ENCODE measurements at places on chromosomes 6 and 20.

- no peak for DNase-seq
These were observed 997.0 kb downstream of the GRIK2 start for GRCh38 chr6:102390541-102390940.

DNA sequence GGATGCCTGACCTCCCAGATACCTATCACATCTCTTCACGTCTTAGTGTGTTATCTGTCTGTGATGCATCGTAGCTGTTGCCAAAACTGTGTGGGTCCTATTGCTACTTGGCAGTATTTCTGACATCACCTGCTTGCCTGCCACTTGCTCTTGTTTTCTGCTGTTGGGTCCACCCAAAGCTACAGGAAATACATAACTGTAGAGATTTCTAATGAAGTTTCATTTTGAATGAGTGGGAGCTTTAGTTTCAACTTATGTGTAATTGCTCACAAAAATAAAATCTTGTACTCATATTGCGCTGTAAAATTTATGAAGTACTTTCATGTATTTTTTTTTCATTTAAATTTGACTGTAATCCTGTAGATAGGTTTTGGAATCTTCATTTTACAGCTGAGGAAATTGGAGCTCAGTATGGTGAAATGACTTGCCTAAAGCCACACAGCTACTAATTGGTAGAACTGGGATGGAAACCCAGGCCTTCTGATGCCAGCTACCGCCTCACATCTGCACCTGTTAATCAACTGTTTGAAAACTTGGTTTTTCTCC is 113.6 kb upstream of the MAN1A1 start:
- no peak for DNase-seq

DNA sequence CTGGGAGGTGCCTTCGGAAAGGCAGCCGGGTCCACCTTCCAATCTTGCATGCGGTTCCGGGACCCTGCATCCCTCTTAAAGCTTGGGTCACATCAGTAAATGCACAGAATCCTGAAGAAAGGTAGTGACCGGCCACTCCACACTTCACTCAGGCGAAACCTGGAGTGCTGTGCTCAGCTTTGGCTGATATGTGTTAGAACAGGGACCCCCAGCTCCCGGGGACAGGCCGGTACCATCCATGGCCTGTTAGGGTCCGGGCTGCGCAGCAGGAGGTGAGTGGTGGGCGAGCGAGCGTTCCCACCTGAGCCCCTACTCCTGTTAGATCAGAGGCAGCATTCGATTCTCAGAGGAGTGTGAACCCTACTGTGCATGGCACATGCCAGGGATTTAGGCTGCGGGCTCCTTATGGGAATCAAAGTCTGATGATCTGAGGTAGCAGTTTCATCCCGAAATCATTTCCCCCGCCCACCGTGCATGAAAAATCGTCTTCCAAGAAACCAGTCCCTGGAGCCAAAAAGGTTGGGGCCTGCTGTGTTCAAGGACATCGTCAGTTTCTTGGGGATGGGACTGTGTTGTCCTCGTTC is 143.0 kb downstream of the ERMARD start:
- DNase-seq = no peak

- no peak for DNase-seq
These were observed 97.4 kb downstream of the IYD start for GRCh38 chr6:150466196-150466595.

- DNase-seq = no peak
These were observed 109.1 kb downstream of the LY86 start for GRCh38 chr6:6697620-6698019.

GRCh38 chr6:27049863-27050781 is 197.4 kb upstream of the PRSS16 start:
- DNase-seq = no peak

DNA sequence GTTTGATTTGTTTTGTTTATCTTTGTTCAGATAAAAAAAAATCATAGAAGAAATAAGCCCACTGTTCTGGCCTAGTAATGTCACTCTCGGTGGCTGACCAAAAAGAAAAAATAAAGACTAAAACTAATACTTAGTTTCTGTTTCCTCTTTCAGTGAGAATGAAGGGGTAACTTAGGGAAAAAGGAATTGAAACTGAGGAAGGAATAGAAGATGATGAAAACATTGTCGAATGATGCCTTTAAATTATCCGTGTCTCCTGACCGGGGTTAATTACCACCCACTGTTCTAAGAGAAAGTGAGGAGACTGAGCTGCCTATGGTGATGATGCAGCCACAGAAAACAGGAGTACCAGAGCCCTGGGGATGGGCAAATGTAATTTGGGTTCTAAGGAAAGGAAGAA is 73.1 kb downstream of the PTCHD4 start:
- DNase-seq = no peak

DNA sequence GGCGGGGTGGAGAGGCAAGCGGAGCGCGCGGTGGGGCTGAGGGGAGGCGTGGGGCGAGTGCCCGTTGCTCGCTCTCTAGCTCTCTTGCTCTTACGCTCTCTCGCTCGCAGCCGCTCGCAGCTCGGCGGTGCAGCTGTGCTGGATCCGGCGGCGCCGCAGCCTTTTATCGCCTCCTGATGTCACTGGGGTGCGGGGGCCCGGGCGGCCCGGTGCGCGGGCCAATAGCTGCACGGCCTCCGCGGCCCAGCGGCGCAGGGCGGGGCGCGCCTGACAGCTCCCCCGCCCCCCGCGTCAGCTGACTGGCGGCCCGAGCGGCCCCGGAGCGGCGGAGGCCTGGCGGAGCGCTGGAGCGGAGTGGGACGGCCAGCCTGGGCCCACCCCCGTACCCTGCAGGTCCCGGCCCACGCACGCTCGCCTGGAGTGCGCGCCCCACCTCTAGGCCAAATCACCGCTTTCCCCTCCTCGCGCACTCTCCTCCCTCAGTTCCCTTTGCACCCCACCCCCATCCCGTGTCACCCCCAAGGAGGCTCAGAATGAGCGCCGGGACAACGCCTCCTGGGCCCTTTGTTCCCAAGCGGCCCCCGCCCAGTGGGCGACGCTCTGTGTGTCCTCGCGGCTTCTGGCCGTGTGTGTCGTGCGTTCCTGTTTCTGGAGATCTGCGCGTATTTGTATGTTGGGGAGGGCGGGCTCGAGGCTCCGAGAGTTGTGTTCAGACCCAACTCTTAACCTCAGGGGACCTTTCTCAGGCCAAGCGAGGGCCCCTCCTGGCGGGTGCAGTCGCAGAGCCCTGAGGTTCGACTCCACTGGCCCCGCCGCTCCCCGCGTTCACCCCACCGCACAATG is at the start of gene MAFB:
TSS of gene MAFB (minus strand) at position 137 of the 843 bp plus-strand sequence. CDS start 386 bp downstream, outside the sequence.
- DNase-seq = peak; percentile 48

DNA sequence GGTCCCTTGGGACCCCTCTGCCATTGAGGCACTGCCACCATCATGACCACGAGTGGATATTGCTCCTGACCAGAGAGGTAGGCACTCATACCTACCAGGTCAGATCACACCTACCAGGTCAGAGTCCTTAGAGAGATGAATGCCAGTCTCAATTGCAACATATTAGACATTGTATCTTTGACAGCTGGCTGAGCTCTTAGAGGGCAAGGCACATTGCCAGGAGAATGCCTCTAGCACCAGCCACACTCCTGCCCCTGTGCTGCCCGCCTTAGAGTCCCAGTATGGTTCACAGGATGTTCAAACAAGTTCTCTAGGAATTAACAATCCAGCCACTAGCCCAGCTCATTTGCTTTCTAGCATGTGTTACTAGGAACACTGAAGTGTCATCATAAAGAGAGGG is 65.9 kb downstream of the TMEM244 start:
- peak; percentile 3 for DNase-seq

DNA sequence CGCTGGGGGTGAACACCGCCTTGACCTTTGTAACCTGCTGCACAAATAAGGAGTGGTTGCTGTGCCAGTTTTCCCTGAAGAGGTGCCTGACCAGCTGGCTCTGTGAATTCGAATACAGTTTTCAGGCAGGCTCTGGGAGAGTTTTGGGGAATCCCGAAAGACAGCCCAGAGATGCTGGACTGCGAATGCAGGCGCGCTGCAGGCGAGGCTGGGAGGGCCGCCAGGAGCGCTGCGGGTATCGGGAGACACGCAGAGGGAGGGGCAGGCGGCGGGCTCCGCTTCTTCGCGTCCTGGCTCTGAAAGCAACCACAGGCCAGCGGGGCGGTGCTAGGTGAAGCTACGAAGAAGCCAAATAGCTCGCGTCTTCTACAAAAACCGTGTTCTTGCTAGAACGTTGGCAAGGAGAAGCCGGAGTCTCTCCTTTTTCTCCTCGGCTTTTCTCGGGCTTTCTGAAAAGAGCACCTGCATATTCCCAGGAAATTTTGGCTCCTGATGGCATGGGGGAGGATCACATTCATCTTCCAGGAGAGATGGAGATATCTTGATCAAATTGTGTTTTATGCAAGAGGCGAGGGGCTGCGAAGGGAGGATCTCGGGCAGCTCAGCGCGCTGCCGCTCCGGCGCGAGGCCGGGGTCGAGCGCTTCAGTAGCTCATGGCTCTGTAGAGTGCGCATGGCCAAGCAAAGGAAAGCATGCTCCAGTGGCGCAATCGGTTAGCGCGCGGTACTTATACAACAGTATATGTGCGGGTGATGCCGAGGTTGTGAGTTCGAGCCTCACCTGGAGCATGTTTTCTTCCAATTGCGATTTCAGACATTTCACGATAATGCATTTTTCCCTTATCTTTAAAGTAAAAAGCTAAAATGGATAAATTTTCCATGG is 158.1 kb upstream of the ZNF184 start:
- DNase-seq = no peak

DNA sequence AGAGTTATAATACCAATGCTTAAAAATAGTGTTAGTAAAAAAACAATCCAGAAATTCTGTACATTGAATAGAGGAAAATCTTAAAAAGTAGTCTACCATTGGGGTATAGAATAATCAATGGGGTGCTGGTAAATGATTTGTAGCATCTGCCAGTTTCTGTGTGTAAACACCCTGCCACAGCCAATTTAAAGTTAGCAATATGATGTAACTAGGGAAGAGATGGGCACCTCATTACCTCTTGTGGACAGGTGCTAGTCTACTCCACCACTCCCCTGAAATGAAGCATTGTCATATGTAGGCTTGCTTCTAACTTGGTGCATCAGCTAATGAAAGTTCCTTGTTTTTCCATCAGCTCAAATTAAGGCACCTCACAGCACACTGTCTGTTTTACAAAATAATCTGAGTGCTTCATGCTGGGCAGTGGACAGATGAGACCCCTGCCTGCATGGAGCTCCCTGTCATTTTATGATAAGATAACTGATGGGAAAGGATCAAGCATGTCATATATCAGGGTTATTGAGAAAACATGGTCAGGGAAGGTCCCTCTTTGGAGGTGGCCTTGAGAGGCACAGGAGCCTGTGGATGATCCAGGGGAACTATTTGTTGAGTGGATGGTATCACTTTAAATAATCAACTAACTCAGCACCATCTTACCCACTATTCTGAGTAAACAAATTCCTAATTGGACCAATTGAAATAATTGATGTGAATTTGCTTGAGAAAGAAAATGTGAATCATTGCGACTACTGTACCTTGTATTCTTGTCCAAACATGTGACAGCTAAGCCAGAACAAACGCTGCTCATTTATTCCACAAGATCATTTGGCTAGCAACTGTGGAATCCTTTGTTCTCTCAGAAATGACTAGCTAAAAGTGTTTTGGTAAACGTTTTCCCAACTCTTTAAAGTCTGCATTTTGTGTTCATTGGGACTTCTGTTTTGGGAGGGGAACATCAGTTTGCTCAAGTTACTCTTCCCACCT is 45.9 kb upstream of the CSE1L start:
- no peak for DNase-seq

DNA sequence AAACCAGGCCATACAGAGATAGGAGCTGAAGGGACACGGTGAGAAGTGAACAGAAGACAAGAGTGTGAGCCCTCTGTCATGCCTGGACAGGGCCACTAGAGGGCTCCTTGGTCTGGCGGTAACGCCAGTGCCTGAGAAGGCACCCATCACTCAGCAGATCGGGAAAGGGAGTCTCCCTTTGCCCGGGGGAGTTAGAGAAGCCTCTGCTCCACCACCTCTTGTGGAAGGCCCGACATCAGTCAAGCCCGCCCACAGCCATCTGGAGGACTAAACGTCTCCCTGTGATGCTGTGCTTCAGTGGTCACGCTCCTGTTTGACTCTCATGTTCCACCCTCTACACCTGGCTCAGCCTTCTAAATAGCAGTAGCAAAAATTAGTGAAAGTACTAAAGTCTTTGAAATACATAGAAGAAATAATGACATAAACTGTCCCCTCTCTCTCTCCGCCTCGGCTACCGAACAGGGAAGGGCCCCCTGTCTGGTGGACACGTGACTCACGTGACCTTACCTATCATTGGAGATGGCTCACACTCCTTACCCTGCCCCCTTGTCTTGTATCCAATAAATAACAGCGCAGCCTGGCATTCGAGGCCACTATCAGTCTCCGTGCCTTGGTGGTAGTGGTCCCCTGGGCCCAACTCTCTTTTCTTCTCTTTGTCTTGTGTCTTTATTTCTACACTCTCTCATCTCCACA is 66.7 kb downstream of the RPP21 start:
- DNase-seq = no peak

DNA sequence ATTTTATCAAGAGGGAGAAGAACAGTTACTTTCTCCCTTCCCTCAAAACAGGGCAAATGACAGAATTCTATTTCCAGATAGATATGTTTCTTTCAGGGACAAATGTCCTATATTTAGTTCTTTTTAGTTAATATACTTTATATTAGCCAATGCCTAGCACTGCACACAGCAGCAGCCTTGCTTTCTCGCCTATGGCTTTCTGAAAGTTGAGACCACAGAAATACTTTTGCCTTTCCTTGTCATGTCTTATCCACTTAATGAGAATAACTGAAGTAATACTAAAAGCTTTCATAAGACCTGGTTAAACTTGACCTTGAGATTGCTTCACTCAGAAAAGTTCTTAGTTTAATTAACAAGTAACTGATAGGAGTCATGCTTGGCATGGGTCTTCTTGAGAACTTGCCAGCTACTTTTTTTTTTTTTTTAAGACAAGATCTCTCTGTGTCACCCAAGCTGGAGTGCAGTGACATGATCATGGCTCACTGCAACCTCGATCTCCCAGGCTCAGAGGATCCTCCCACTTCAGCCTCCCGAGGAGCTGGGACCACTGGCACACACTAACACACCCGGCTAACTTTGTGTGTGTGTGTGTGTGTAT is 159.3 kb downstream of the CDKAL1 start:
- DNase-seq = no peak

DNA sequence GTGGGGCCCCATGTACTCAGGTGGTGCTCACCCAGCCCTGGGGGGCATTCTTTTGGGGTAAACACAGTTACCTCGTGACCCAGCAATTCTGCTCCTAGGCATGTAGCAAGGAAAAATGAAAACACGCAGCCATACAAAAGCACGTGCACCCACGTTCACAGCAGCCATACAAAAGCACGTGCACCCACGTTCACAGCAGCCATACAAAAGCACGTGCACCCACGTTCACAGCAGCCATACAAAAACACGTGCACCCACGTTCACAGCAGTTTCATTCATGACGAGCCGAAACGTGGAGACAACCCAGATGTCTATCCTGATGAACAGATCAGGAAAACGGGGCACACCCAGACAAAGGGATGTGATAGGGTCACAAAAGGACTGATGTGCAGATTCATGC is 57.1 kb downstream of the YTHDF1 start:
- no peak for DNase-seq

GRCh38 chr6:8549074-8549790 is 113.9 kb upstream of the SLC35B3 start:
- no peak for DNase-seq

Measured in SW 1271 (cell line).